CD4-positive, alpha-beta T cell treated with Interferon gamma for 1 hour (primary cell): ENCODE measurements at places on chromosomes 6 and 20.

GRCh38 chr6:150229436-150230163, 86.8 kb downstream of the PPP1R14C start:
- DNase-seq, result no peak

- DNase-seq, result no peak
Observed at GRCh38 chr6:25888626-25889025, 14.6 kb upstream of the SLC17A3 start.

DNA sequence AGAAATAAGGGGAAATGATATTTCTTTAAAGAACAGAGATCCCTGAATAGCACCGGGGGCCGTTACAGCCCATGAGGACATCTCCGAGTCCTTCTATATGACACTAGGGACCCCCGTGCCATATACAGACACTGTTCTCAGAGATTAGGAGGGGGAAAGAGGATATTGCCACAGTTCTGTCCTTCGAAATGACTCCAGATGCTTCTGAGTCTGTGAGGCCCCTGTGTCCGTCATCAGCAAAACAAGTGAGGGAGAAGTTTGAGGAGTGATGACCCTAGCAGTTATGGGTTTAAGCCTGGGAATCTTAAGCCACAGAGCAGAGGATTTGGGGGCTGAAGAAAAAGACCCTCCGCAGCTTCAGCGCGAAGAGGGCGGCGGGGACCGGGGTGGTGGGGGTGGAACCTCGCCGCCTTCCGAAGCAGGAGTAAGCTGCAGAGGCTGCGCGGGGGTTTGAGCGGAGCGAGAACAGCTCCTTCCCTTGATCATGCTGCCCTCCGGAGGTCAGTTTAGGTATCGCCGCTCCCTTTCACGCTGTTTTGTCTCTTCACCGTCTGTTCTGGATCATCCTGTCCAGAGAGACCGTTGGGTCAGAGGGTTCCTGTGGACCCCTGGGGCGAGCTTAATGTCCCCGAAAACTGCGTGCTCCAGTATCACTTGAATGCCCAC, 23.6 kb downstream of the VPS52 start:
- peak; percentile 88 for DNase-seq

DNA sequence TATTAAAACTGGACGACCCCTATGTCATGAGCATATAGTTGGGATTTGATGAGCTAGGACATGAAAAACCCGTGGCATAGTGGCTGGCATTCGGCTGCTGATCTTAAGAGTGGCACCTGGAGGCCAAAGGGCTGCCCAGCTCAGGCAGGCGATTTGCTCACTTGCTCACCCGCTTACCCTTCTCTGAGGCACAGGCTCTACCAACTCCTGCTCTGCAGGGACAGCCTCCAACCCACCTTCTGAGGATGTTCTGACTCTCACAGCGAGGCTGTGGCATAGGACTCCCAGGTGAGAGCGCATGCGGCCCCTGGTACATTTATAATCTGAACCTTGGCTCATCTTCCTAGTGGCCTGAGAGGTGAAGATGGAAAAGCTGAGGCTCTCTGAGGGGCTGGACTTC, 995 bp downstream of the RSPO4 start:
- DNase-seq, result no peak

GRCh38 chr6:124441450-124441849, 520.8 kb upstream of the RNF217 start:
- DNase-seq, result no peak

DNA sequence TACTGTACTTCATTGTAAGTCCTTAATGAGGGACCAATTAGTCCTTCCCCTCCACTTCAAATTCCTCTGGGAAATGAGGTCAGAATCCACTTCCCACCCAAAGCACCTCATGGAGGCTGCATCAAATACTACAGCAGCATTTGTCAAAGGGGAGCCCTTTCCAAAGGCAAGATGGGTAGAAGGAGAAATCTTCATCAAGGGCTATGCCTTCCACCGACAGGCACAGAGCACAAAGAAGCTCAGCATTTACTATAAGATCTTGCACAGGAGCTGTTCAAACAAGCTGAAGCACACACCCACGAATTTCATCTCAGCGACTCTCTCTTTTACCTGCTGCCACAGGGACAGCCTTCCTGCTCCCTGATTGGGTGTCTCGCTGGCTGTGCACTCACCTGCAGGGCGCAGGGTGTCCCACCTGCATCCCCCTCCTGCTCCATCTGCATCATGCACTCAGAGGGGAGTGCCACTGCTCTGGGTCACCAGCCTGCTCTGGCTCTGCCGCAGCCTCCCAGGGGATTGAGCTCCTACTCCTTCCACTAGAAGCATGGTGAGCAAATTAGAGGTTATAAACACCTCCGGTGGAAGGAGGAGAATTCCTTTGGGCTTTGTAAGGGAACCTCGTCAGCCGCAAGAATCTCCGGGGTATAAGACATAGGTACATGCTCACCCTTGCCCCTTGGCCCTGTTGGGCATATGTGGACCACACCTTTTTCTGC, 164.5 kb downstream of the ATXN1 start:
- DNase-seq, result no peak

- no peak for DNase-seq
Observed at GRCh38 chr6:30896541-30896940, 11.5 kb upstream of the GTF2H4 start.

GRCh38 chr6:52522151-52522626, 54.7 kb downstream of the TRAM2 start:
- no peak for DNase-seq

DNA sequence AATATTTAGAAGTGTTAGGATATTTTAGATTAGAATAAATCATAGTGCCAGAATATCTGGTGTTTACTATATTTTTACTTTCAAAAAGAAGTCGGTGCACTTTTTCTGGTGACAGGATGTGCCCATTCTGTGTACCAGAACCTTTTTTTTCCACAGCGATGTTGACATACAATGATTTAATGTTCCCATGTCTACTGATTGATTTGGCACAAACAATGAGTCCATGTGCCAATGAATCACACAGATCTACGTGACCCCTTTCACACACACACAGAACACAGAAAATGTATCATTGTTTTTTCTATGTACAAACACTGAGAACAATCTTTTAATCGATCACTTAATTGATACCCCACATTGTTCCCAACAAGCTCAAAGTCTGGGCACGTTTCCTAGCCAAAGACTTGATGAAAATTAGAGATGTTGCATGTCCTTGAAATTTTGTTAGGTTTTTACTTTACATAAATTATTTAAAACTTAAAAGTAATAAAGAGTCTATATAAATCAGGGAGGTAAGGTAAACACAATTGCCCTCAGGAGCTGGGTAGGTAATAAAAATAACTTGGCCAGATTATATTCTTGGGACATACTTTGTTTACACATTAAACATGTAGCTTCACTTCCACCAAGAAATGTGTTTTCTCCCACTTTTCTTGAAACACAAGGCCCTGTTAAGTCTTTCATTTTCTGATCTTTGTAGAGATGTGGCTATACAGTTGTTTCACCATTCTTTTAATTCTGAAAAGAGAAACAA, 36.4 kb upstream of the SOX4 start:
- no peak for DNase-seq

GRCh38 chr20:46304361-46304760, 3.9 kb downstream of the CDH22 start:
- DNase-seq, result no peak

- no peak for DNase-seq
Observed at GRCh38 chr6:4460586-4461475, 315.4 kb upstream of the CDYL start.

DNA sequence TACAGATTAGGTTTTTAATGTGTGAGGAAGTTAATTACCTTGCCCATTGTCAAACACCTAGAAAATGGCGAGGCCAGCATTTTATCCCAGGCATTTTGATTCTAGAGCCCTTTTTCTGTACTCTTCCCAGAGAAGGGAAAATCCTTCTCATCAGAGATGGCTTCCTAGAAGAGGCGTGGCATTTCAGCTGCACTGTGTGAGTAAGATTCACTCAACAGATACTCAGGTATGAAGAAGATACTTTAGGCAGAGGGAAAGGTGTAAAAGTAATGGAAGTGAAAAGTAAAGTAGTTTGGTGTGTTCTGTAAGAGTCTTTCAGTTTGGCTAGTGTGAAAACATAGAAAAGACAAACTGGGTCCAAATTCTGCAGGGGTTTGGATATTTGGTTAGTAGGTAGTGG, 113.8 kb downstream of the MAP3K4 start:
- no peak for DNase-seq

- no peak for DNase-seq
Observed at GRCh38 chr6:107811591-107812218, 12.4 kb downstream of the SCML4 start.

GRCh38 chr6:170029416-170030283, 261.2 kb downstream of the DLL1 start:
- no peak for DNase-seq

DNA sequence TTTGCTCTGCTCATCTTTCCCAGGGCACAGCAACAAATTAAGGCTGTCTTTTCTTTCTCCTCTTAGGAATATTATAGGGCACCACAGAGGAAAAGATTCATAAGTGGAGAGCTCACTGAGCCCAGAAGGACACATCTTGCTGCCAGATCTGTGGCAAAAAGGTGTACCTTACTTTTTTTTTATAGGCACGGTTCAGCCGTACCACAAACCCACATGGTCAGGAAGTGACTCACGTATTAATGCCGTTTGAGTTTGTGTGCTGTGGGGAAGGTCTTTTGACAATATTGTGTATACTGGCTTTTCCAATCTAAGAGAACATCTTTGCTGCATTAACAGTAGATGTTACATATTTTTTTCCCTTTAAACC, 28.4 kb downstream of the PAQR8 start:
- DNase-seq, result peak; percentile 58

GRCh38 chr6:85569323-85569722, 24.3 kb downstream of the SNX14 start:
- DNase-seq, result no peak

DNA sequence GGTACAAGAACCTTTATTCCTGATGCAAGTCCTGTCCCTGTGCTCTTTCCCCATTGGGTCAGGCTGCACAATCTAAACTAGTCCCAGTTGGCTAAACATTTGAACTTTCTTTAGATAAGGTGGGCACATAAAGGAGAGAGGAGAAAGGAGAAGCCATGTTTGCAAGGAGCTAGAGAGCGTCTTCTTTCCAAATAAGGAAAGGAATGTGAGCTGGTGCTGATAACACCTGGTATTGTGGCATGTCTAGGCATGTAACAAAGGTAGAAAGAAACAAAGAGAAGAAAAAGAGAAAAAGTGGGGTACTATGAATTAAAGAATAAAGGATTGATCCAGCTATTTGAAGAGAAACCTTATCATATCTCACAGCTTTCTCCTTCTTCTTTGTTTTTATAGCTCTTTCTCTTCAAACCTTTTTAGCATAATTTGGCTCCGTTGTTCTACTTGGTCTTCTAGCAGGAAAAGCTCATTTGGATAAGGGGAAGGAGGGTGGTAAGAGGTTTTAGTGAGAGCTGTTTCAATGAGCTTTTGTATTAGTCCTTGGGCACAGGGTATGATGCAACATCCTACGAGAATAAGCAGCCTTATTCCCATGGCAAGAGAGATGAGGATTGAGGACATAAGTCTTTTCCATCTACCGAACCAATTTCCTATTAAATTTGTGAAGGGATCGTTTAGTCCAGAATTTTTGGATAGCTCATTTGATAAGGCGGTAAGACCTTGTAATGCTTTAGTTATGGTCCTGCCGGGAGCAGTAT, 415.5 kb upstream of the MAN1A1 start:
- DNase-seq, result no peak

- no peak for DNase-seq
Observed at GRCh38 chr20:51692806-51693400, 75.3 kb downstream of the ATP9A start.

GRCh38 chr6:1383729-1384548, 5.4 kb upstream of the FOXF2 start:
- no peak for DNase-seq

DNA sequence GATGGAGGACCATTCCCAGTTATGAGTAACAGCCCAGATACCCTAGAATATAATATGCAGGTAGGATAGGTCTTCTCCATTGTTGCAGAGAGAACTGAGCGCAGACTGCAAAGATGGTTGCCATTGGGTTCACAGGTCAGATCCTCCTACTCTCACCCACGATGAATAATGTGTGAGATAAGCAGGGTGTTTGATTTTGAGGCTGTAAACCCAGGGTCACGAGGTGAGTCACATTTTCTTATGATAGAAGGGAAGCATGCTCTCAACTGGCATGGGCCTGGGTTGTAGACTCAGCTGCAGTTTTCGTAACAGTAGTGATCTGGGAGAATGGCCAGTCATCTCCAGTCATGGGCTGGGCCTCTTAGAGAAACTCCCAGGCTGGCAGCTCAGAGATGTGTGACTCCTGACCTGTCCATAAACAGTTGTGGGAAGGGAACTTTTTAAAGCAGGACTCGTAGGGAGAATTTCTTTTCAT, 74.2 kb downstream of the CD164 start:
- DNase-seq, result peak; percentile 11

DNA sequence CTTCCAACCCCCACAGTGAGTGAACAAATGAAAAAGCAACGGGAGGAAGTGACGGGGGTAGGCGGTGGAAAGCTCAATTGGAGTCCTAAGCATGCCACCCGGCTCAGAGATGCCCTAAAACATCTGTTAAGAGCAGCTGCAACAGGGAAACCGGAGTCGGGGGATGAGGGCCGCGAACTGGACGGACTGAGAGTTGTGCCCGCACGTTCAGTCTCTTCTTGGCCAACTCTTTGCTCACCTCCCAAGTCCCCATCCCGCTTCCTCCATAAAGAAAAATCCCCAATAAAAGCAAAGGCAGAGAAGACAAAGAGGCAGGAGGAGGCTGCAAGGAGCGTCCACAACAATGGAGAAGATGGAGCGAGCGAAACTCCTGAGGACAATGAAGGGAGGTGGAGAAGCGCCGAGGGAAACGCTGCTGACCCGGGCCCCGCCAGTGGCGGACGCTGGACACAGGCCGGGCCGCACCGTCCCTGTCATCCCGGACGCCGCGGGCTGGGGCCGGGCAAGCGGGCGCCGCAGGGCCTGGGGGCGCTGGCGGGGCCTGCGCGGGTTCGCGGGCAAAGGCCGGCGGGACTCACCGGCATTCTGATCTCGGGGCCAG, 600 bp downstream of the SEC63 start:
- peak; percentile 53 for DNase-seq
